Suppressor macrophage (primary cell): ENCODE measurements at places on chromosomes 2 and 18.

GRCh38 chr2:164903204-164903603 is 52.1 kb downstream of the SLC38A11 start:
- peak; percentile 37 for DNase-seq

- DNase-seq: no peak
These were observed 77.1 kb downstream of the ANKRD44 start for GRCh38 chr2:197233473-197233872.

DNA sequence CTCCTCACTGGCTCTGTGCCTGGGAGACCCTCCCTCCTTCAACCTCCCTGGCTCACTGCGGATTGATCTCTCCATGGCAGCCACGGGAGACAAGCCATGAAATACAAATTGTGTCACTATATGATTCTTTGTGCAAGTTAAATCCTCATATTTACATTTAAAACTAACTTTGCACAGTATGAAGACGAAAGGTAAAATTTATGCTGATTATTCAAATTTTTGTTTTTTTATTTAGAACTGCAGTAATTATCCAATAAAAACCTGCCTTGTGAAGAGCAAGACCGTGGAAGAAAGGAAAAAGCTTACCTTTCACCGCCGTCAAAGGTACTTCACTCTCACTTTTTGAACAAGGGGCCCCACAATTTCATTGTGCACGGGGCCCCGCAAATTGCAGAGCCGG is 436.9 kb downstream of the EIPR1 start:
- DNase-seq: no peak

DNA sequence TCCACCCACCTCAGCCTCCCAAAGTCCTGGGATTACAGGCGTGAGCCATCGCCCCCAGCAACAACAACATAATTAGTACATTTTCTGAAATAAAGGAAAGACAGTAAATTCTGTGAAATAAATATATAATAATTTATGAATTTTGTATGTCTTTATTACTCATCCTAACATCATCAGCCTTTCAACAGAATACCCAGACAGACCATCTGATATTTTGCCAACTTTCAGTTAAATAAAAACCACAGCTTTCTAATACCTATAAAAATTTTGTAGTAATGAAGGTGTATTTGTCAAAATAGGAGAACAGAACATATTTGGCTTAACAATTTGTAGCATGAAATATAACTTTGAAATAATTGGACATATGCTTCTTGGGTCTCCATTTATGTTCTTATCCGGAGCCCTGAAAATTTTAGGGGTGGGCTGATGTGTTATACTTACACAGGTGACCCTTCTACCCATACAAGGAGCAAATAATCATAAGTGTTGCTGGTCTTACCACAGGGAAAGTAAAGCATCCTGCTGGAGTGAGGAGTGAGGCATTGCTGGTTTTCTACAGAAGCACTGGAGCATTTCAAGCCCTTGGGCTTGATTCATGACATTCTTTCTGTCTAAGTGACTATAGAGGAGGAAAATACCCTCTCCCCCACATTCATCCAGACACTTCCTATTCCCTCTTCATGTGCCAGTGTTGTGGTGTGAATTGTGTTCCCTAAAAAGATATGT is 99.3 kb downstream of the SPOPL start:
- no peak for DNase-seq

- no peak for DNase-seq
These were observed 29.5 kb upstream of the LAPTM4A start for GRCh38 chr2:20080839-20081415.

GRCh38 chr2:178522950-178523595 is 42.8 kb downstream of the PLEKHA3 start:
- DNase-seq: peak; percentile 88

DNA sequence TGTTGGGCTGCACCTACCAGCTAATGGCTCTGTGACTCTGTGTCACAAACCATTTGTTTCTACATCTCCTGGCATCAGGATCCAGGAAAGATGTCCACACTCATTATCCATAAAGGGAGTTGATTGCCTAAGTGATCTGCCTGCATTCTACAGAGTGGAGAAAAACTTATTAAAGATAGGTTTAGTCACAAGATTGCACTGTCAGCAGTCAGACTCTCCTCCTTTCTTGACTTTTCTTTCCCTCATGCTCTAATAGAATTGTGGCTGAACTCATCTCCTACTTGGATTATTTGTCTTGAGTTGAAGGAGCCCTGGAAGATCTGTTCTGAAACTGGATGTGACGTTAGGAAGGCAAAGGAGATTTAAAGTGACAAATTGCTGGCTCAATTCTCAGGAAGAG is 152.7 kb downstream of the SLC8A1 start:
- DNase-seq: no peak

GRCh38 chr2:114714313-114714712 is 271.9 kb downstream of the DPP10 start:
- no peak for DNase-seq

DNA sequence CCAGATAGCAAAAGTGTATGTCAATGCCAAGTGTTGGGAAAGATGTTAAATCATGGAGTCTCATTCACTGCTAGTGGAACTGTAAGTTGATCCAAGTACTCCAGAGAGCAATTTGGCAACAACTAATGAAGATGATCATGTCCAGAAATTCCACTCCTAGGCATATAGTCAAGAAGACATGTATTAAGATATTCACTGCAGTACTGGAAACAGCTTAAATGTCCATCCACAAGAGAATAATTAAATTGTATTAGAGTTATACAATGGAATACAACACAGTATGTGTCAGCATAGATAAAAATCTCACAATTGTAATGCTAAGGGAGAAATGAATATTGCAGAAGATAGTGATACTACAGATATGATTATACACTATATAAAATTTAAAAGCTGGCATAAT is 15.2 kb upstream of the LBH start:
- DNase-seq: no peak

DNA sequence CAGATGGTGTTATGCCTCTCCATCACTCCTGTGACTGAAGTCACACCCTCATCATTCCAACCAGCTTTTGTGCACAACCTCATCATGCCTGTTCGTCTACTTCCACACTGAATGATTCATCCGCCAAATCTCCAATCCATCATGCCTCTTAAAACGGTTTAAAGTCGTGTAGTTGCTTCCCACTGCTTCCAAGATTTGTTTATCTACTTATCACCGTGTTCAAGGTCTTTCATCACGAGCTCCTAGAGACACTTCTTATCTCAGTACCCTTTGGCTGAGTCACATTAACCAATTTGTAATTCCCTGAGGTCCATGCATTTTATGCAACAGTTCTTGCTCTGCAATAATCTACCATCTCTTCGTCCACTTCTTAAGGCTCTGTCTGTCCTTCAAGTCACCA is 592.3 kb upstream of the ID2 start:
- DNase-seq: no peak

GRCh38 chr2:31505111-31505510 is 75.6 kb downstream of the SRD5A2 start:
- DNase-seq: no peak

DNA sequence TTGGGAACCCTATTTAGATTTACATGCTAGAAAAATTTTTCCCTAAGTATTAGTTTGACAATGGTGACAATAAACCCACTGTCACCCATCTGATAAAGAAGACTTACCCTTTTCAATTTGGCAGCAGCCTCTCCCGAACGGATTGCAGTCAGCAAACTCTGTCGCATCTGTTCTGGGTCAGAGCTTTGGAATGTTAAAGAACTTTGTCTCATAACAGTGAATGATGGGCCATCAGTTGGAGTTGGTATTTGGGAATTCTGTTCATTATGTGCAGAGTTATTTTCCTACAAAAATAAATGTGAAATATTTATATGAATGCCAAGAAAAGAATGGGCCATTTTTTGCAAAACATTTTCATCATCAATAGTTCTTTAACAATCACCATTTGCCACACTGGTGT is 70.8 kb upstream of the GRB14 start:
- DNase-seq: no peak

GRCh38 chr18:26503382-26503781 is 45.0 kb downstream of the KCTD1 start:
- no peak for DNase-seq

- DNase-seq: no peak
These were observed 3.4 kb downstream of the ARHGAP28 start for GRCh38 chr18:6732952-6733351.
